ENCODE measurements at places on chromosomes 3 and 15. TPM values are rescaled to one million over a fixed set of nuclear protein-coding genes. Genes with fewer than 3 reads are reported as not detected.

GRCh38 chr15:51334011-51334451 lies 4.4 kb downstream of the CYP19A1 start:
- no peak for DNase-seq

NUSAP1 gene
- 9.1 TPM for total RNA-seq

DNA sequence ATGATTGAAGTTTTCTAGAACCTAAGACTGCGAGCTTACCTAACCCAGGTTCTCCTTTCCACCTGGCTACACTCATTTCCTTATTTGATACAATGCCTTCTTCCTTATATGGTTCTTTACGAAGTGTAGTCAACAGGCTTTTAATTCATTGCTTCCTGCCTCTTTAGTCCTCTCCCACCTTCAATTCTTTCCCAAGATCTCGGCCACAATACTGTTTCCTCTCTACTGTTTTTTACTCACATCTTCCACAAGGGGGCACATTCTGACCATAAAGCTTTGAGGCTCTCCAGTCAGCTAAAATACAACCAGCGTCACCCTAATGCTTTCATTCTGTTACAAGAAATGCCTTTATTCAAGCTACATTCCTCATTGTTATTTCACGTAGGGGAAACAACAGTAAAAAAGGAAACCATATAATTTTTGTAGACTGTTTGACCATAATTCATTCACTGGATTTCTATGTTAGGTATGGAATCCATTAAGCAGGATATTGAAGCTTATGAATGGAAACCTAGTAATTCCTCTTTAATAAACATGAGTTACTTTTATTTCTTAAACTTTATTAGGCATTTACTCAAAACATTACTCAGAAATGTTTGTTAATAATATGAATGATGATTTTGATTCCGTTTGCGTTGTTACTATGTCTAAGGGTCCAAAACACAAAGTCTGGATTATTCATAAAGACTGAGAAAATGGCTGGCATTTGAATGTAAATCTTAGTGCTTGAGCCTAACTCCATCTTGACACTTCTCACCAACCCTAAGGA lies 29.5 kb upstream of the VEPH1 start:
- DNase-seq, result peak; percentile 29

- DNase-seq, result no peak
Measured at GRCh38 chr3:100538339-100538706, 45.9 kb downstream of the TMEM45A start.

DNA sequence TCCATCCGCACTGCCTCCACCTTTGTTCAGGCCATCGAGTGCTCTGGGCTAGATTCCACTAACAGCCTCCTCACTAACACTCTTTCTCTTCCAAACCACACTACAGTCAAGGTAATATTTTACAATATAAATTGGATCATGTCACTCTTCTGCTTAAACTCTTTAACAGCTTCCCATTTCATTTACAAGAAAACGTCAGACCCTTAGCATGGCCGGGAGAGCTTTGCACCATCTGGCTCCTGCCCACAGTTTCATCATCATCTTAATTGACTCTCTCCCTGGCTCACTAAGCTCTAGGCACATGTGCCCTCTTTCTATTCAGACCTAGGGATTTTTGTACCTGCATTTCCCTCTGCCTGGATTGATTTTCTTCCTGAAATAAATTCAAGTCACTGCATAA lies 354.7 kb downstream of the FGF12 start:
- DNase-seq, result no peak

GOLGA8J gene
- total RNA-seq, result not detected

DNA sequence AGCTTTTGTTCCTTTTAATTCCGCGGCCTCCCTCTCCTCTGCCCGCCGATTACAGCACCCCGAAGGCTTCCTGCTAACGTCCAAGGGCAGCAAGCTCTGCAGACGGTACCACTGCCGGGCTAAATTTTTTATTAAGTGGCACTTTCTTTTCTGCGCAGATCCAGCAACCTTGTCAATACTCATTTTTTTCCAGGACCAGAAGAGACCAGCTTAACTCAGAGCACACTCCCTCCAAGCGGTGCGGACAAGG lies 542 bp upstream of the MEIS2 start:
- DNase-seq, result no peak

PLXNA1 gene
- total RNA-seq, result 41.5 TPM

Data from mucosa of gallbladder (tissue), 1 donor.